ENCODE measurements at places on chromosomes 7 and 10. TPM values are rescaled to one million over a fixed set of nuclear protein-coding genes. Genes with fewer than 3 reads are reported as not detected.

The SNCG gene
- 144 TPM for total RNA-seq

The MTG1 gene
- 45.9 TPM for total RNA-seq

The KEL gene
- not detected for total RNA-seq

The TCAF2 gene
- total RNA-seq = 2.5 TPM

The NT5C3A gene
- 43.8 TPM for total RNA-seq

The WNT16 gene
- not detected for total RNA-seq

DNA sequence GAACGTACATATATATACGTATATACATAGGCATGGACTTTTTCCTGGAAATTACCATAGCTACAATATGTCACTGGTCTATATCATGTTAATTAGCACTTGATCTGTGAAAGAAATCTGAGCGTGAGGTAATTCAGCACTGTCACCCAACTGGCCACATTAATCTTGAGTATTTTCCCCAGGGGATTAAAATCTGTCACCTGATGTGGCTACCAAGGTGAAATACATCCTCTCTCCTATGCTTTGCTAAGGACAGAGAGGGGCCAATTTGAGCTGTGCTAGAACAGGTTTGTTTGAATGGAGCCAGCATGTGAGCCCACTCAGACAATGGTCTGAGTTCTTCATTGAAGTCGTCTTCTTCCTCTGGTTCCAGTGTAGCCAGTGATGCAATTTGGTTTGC lies 33.3 kb downstream of the CYCS start:
- H3K4me1 ChIP-seq = peaks cover 10% of the 10 kb centered on the region
- H3K4me3 ChIP-seq = no peak overlapping the region
- H3K36me3 ChIP-seq = no peaks in the 10 kb centered on the region
- no peak for DNase-seq

DNA sequence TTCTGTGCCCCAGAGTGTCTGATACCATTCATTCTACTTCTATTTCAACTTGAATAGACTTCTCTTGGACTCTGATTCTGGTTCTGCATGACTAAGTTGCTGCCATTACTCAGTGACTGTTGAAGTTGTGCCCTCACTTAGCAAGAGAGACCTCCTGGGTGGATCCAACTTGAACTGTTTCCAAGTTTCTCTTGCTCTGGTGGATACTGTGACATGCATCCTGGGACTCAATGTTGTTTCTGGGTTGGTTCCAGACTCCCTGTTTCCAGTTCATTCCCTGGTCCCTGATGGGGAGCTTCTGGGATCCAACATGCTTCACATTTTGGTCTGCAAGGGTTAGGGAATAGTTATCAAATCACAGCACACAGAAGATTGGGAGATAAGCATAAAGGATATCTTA lies 26.2 kb upstream of the PRPF18 start:
- H3K36me3 ChIP-seq = no peaks in the 10 kb centered on the region
- no peak overlapping the region for H3K4me3 ChIP-seq
- H3K27me3 ChIP-seq = peaks cover 54% of the 10 kb centered on the region
- 0 out of 2 replicates have a peak, but pooled peaks cover 7% of the 10 kb centered on the region for H3K4me1 ChIP-seq

DNA sequence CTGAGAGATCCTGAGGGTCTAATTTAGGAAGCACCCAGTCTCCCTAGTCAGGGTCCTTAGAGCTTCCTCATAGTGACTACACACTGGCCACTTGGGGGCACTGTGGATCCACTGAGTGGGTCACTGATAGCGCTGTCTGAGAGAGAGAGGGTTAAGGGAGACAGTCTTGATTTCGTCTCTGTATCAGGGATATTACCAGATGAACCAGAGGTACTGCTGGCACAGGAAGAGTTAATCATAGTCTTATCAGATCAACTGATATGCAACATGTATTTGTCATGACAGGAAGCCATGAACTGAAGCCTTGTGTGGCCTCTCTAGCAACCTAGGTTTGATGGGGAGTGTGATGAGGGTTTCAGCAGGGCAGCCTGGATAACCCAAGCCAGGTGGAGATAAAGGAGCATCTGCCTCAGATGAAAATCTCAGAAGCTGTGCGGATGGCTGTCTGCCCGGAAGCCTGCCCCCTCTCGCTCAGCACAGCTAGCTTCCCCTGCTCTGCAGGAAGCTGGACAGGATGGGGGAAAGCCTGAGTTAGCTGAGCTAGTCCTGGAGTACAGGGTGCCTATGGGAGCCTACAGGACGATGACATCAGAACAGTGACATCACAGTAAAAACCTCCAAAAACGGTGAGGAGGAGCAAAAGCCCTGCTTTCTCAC lies 214.0 kb upstream of the PRSS1 start:
- peaks cover 31% of the 10 kb centered on the region for H3K4me1 ChIP-seq
- no peaks in the 10 kb centered on the region for H3K27me3 ChIP-seq
- DNase-seq = peak; percentile 89
- H3K36me3 ChIP-seq = no peaks in the 10 kb centered on the region
- H3K4me3 ChIP-seq = no peak overlapping the region

DNA sequence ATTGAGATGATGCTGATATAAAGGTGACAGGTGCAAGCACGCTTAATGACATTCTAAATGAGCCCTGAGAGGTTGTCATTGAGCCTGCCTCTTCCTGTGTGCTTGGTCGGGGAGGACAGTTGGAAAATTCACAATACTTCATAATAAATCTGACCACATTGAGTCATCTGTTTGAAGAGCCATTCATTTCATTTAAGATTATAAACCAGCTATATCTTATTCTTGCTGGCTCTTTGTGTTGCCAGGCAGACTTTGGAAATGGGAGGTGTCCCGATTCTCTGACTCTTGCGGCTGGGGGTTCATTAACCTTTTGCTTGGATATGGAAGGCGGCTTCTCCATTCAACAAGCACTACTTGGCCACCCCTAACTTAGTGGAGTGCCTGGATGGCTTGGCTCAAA lies 198.2 kb downstream of the FANK1 start:
- H3K27ac ChIP-seq = no peak overlapping the region
- no peak overlapping the region for H3K4me3 ChIP-seq
- DNase-seq = no peak
- H3K4me1 ChIP-seq = no peaks in the 10 kb centered on the region
- H3K36me3 ChIP-seq = no peaks in the 10 kb centered on the region
- no peaks in the 10 kb centered on the region for H3K27me3 ChIP-seq

DNA sequence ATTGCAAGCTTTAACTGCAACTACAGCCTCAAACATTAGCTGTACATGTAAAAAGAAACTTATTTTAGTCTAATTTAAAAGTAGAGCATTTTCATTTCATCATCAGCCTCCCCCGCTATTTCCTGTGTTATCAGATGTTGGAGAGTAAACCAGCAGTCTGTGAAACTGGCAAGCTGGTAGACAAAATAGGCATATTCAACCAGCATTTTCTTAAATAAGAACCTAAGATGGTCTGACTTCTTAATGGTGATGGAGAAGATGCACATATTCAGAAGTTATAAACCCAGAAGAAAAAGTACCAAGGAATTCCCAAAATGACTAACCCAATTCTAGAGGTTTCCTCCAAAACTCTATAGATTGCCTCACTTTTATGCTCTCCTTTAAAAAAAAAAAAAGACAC lies 24.9 kb downstream of the PIK3AP1 start:
- DNase-seq = no peak
- no peaks in the 10 kb centered on the region for H3K27me3 ChIP-seq
- no peaks in the 10 kb centered on the region for H3K36me3 ChIP-seq
- H3K4me1 ChIP-seq = no peaks in the 10 kb centered on the region
- no peak overlapping the region for H3K27ac ChIP-seq

- H3K4me1 ChIP-seq = peaks cover 28% of the 10 kb centered on the region
- no peaks in the 10 kb centered on the region for H3K27me3 ChIP-seq
- DNase-seq = no peak
- H3K36me3 ChIP-seq = peaks cover 16% of the 10 kb centered on the region
- no peak overlapping the region for H3K4me3 ChIP-seq
These were observed 2.0 kb upstream of the PURB start for GRCh38 chr7:44887293-44887692.

GRCh38 chr7:24601600-24601999 lies 28.3 kb downstream of the PALS2 start:
- H3K27me3 ChIP-seq = no peaks in the 10 kb centered on the region
- no peaks in the 10 kb centered on the region for H3K4me1 ChIP-seq
- H3K36me3 ChIP-seq = no peaks in the 10 kb centered on the region
- H3K27ac ChIP-seq = no peak overlapping the region
- DNase-seq = no peak

DNA sequence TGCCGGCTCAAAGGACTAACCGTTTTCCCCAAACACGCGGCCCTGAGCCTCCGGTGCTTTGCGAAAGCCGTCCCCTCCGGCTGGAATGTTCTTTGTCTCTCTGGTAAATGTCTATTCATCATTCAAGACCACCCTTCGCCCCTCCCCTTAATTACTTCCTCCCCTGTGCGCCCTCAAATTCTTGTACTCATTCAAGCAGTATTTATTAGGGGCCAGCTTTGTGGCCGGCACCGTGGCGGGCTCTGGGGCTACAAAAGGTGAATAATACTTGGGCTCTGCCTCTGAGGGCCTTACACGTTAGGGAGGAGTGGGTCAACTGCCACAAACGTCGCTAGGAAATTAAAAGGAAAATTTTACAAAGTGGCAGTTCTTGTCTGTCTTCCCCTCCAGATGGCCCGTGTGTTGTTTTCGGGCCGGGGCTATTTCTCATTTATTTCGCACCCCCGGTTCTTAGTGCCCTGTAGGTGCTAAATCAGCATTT lies 1.5 kb upstream of the MEST start:
- H3K4me1 ChIP-seq = peaks cover 10% of the 10 kb centered on the region
- H3K4me3 ChIP-seq = no peak overlapping the region
- no peaks in the 10 kb centered on the region for H3K36me3 ChIP-seq
- no peaks in the 10 kb centered on the region for H3K27me3 ChIP-seq
- no peak overlapping the region for H3K27ac ChIP-seq
- DNase-seq = no peak

- peak overlapping the region; percentile 92 for H3K27ac ChIP-seq
- DNase-seq = peak; percentile 7
- H3K36me3 ChIP-seq = no peaks in the 10 kb centered on the region
These were observed 55.0 kb upstream of the AKR1E2 start for GRCh38 chr10:4770801-4771553.

- no peaks in the 10 kb centered on the region for H3K27me3 ChIP-seq
- H3K36me3 ChIP-seq = no peaks in the 10 kb centered on the region
- H3K4me3 ChIP-seq = no peak overlapping the region
- no peak for DNase-seq
- no peak overlapping the region for H3K27ac ChIP-seq
These were observed 104.7 kb upstream of the RHEB start for GRCh38 chr7:151624246-151624928.

DNA sequence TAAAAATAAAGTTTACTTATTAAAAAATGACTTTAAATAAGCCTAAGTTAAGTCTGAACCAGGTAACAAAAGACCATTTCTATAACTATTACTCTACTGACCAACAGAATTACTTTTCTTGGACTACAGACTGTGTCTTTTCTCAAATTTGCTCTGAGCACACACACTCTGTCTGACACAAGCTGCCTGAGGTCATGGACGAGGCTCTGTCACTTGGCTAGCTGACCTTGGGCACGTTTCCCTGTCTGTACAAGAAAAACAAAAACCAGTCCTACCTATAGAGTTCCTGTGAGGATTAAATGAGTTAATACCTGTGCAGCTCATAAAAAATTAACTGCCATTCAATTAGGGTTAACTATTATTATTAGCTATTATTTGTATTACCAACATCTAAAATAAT lies 22.9 kb downstream of the ATE1 start:
- H3K27me3 ChIP-seq = no peaks in the 10 kb centered on the region
- DNase-seq = no peak
- no peak overlapping the region for H3K4me3 ChIP-seq
- no peak overlapping the region for H3K27ac ChIP-seq

- no peak overlapping the region for H3K27ac ChIP-seq
- DNase-seq = no peak
- no peaks in the 10 kb centered on the region for H3K27me3 ChIP-seq
- no peaks in the 10 kb centered on the region for H3K36me3 ChIP-seq
- H3K4me3 ChIP-seq = no peak overlapping the region
These were observed 40.2 kb downstream of the CYCS start for GRCh38 chr7:25084821-25085220.
